ENCODE measurements at places on chromosomes 3 and 15.

DNA sequence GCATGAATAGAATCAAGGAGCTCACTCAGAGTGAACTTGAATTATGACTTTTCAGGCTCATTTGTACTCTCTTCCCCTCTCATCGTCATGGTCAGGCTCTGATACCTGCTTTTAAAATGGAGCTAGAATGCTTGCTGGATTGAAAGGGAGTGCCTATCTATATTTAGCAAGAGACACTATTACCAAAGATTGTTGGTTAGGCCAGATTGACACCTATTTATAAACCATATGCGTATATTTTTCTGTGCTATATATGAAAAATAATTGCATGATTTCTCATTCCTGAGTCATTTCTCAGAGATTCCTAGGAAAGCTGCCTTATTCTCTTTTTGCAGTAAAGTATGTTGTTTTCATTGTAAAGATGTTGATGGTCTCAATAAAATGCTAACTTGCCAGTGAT, 9.6 kb downstream of the CCNDBP1 start:
- DNase-seq: no peak

DNA sequence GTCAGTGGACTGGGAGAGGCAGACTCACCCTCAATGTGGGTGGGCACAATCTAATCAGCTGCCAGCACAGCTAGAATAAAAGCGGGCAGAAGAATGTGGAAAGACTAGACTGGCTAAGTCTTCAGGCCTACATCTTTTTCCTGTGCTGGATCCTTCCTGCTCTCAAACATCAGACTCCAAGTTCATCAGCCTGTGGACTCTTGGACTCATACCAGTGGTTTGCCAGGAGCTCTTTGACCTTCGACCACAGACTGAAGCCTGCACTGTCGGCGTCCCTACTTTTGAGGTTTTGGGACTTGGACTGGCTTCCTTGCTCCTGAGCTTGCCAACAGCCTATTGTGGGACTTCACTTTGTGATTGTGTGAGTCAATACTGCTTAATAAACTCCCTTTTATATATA, 68.0 kb downstream of the CNTN3 start:
- no peak for DNase-seq

DNA sequence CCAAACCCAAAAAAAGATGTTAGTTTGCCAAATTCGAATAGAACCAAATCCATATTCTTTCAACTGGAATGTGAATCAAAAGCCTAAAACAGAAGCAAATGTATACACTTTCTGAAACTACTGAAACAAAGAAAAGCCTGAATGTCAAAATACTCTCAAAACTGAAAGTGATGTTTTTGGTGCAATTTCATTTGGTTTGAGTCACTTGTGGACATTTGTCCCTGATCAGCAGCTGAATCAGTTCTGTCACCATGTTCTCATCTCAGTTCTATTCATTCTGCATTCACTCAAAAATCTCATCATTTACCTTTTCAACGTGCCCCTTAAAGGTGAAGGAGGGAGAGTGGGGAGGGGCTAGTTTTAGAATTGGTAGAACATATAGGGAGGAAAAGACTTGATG, 266.8 kb downstream of the ABHD5 start:
- no peak for DNase-seq

GRCh38 chr3:50341537-50341936, 901 bp upstream of the RASSF1 start:
- DNase-seq: peak; percentile 31

- no peak for DNase-seq
Observed at GRCh38 chr3:61415201-61415600, 146.2 kb upstream of the PTPRG start.

DNA sequence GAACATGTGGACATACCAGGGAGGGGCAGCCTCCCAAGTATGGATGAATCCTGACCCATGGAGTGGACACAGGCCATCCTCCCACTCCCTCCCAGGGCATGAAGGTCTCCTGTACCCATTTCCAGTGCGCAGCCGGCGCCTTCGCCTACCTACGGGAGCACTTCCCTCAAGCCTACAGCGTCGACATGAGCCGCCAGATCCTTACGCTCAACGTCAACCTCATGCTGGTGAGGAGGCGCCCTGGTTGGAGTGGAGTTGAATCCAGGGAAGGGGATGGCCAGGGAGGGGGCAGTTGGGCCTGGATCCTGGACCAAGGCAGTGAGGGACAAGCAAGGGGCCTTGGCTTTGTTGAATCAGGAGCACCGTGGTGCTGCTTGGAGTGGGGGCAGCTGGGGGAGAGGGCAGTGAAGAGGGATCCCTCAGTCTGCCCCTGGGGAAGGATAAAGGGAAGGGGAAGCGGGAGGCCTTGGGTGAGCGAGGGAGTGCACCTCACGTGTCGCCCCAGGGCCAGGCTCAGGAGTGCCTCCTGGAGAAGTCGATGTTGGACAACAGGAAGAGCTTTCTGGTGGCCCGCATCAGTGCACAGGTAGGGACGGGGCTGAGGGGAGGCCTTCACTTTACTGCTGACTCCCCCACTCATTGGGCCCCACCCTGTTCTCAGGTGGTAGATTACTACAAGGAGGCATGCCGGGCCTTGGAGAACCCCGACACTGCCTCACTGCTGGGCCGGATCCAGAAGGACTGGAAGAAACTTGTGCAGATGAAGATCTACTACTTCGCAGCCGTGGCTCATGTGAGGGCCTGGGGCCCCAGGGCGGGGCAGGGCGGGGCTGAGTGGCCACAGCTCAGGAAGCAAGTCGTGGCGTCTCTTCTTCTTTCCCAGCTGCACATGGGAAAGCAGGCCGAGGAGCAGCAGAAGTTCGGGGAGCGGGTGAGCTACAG, 25.3 kb downstream of the PTPN23 start:
- DNase-seq: no peak

DNA sequence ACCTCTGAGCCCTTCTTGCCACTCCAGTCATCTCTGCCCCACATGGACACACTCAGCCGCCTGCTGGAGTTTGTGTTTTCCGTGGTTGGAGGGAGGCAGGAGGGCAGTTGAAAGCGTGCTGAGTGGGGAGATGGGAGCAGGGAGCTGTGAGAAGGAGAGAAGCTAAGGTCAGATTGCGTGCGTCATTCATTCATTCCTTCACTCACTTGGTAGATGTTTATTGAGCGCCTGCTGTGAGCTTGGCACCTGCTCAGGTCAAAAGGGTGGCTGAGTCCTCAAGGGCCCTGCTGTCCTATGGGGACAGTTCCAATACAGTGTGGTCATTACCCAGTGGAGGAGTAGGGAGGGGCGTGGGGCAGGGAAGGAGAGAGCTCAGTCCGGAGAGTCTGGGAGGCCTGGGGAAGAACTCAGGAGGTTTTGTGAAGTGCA, 23.5 kb downstream of the LIMD1 start:
- DNase-seq: no peak

DNA sequence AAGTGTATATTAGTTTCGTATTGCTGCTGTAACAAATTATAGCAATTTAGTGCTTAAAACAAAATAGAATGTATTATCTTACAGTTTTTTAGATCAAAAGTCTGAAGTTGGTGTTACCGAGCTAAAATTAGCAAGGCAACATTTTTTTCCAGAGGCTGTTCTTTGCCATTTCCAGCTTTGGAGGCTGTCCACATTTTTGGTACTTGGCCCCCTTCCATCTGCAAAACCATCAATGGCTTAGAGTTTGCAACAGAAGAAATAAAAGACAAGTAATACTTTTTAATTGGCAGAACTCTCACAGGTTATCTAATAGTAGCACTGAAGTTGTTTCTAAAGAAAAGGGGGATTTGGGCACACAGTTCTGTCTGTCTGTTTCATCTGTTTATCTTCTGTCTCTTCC, 1248.5 kb downstream of the ROBO1 start:
- no peak for DNase-seq

GRCh38 chr15:62809968-62810260, 232.6 kb upstream of the TPM1 start:
- DNase-seq: no peak

GRCh38 chr3:197733042-197733441, 3.7 kb downstream of the RUBCN start:
- no peak for DNase-seq

- no peak for DNase-seq
Observed at GRCh38 chr3:108031895-108032294, 58.9 kb downstream of the CD47 start.
